ENCODE measurements at places on chromosomes 1 and 21.

- DNase-seq: peak; percentile 81
These were observed 84.7 kb upstream of the HIVEP3 start for GRCh38 chr1:42003433-42003832.

- DNase-seq: peak; percentile 12
These were observed 3.8 kb downstream of the GFI1 start for GRCh38 chr1:92482665-92483609.

GRCh38 chr21:34227386-34227852 is 136.4 kb upstream of the KCNE2 start:
- DNase-seq: no peak

DNA sequence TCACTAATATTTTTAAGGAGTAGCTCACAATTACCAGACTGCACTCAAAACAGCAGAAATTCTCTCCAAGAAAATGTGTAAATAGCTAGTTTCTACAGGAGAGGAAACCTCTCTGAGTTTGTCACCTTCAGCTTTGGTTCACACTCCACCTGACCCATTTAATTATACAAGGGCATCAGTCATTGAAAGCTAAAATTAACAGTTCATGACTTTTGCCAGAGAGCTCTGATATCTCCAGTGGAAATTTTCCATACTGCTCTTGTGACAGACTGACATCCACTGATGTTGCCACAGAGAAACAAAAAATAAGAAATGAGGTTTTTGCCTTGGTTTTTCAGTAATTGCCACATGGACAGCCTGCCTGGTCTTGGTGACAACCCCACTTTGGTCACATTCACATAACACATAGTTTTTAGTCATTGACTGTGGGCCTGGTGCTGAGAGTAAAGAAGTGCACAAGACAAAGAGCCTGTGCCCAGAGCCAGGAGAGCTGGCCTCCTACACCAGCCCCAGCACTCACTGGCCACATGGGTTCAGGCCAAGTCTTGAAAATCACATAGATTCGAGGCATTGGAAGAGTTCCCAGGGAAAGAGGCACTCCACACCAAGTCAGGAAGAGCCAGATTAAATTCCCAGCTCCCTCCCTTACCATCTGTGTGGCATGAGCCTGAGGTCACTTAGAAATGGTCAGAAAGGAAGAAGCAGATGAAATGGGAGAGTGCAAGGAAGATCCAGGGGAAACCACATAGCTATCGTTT is 13.8 kb upstream of the SIM2 start:
- no peak for DNase-seq

DNA sequence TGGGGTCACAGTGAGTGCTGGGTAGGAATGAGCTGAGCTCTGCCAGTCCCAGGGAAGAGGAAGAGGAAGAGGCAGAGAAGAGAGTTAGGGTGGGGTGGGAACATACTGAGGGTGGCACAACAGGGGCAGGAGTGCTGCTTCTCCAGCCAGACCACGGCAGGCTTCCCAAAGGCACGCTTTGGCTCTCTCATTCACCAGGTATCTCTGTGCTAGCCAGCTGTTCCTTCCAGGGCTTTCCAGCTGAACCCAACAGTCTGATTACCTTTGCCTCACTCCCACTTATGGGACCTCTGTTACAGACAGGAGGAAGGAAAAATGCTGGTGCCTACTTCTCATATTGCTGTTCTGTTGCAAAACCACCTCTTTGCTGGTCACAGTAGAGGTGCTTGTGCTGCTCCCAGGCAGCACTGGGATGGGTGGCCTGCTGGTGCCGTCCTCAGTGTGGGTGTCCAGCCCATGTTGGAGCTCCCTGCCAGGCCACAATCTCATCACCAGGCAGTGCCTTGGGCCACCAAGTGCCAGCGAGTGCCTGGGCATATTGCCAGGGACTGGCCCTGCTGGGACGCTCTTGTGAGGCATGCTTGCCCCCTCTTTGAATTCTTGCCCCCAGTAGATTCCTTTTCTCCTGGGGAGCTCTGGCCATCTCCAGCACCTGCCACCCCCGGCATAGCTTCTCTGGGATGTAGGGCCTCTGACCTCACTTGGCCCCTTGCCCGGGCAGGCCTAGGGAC is 2.1 kb downstream of the ADORA1 start:
- peak; percentile 68 for DNase-seq
